ENCODE measurements at places on chromosomes 13 and 19.

GRCh38 chr13:113390874-113391497 is 27.1 kb upstream of the GRTP1 start:
- no peak for DNase-seq

GRCh38 chr13:46288570-46289259 is 77.0 kb downstream of the LRRC63 start:
- no peak for DNase-seq

DNA sequence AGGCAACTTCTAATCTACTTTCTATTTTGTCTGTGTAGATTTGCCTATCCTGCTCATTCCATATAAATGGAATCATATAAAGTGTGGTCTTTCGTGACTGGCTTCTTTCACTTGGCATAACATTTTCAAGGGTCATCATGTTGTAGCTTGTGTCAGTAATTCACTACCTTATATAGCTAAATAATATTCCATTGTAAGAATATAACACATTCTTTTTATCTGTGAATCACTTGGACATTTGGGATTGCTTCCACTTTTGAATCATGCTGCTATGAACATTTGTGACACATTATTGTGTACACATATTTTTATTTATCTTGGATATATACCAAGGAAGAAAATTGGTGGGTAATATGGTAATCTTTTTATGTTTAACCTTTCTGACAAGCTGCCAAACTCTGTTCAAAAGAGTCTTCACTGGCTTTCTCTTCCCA is 89.0 kb upstream of the CSNK1A1L start:
- no peak for DNase-seq

DNA sequence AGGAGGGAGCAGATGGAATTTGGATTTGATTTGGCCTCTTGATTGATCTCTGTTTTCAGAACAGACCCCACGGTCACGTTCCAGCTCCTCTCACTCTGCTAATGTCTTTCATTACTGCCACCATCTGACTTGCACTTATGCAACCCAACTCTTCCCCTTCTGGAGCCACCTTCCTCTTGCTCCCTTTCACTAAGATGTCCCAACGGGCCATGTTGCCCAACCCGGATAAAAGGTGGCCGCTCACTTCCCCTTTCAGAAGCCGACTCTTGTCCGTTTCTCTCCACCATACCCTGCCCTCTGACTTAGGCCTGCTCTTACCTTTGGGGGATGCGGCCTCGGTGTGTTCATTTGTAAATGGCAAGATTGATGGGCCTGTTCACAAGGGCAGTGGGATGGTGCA is 27.4 kb upstream of the CYP4F8 start:
- DNase-seq = peak; percentile 36

DNA sequence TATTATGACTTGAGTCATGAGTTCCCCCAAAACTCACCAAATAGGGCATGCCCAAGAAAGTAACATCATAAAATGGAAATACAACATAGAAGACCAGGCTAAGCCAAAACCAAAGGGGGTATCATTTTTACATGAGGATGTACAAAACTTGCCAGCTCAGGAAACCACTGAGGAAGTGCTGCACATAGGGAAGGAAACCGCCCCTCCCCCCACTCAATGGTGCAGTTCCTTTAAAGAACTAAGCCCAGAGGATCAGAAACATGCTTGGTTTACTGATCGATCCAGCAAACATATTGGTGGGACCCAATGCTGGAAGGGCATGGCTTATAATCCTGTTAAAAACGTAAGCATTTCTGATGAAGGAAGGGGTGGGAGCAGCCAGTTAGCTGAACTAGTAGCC is 4.2 kb upstream of the ZNF486 start:
- DNase-seq = no peak

GRCh38 chr13:113348591-113348990 is 15.3 kb downstream of the GRTP1 start:
- DNase-seq = no peak

GRCh38 chr19:34118879-34119748 is 53.2 kb upstream of the LSM14A start:
- no peak for DNase-seq

DNA sequence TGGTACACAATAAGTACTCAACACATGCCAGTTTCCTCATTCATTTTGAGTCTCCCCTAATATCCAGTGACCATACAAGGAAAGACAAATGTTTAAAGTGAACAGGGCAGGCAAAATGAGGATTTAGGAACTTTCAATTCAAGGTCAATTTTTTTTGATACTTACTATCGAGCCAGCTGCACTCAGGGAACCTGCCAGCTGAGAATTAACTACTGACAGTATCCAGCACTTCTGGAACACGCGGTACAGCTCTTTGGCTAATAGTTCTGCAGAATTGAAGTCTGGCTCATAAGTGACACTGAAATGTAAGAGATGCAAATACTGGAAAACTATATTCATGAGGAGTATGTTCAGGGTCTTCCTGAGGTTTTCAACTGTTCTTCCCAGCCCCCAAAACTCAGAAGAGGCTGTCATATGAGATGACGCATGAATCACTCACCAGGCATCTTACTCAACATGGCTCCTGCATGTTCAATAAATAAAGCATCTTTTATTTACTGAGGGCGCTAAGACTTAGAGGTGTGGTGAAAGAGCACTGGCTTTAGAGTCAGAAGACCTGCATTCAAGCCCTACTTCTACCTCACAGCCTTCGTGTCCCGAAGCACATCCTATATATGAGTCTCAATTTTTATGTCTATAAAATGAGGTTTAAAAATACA is 25.6 kb downstream of the RUBCNL start:
- DNase-seq = no peak

GRCh38 chr13:110244071-110244830 is 62.7 kb downstream of the COL4A1 start:
- DNase-seq = no peak

GRCh38 chr13:59874973-59875372 is 288.8 kb downstream of the DIAPH3 start:
- DNase-seq = no peak

- DNase-seq = no peak
Measured at GRCh38 chr19:16374436-16374835, 49.8 kb downstream of the KLF2 start.

DNA sequence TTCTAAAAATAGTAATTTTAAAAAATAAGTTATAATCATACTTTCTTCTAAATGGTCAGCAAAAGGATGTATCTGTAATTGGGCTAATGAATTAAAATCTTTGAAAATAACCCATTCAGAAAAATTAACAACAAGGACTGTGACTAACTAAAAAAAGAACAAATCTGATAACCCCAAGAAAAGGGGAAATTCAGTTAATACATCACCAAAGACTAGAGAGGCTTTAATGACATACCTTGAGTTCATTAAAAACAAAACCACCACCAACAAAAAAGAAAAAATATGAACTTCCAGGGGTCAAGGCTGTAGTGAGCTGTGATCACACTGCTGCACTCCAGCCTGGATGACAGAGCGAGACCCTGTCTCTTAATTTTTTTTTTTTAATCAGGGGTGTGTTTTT is 121.8 kb downstream of the TBC1D4 start:
- DNase-seq = no peak

DNA sequence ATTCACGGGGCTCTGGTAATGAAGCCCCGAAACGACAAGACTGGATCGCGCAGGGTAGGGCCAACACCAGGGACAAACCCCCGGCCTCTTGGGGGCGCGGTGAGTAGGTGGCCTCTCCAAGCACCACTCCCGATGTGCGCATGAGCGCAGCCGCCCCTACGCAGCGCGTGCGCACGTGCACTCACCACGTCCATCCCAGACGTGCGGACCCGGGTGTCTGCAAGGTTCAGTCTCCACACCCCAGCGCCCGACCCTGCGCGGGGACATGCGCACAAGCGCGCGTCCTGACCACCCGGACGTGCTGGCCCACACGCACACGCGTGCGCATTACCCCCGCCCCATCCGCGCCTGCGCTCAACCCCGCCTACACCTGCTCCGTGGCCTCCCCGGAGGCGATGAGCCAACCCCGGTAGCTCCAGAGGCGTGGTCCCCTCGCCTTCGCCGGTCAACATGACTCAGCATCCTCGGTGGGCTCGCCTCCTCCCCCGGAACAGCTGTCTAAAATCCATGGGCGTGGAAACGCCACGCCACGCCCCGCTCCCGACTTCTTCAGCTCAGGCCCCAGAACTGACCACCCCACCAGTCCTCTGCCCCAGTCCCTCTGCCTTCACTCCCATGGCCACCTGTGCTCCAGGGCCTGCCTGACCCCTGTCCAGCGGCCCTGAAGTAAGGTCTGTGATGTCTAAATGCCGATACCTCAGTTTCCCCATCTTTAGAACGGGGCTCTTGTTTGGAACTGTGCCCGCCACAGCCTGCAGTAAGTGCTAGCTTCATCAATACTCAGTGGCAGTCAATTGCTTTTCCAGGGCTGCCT is 5.6 kb upstream of the GPI start:
- peak; percentile 98 for DNase-seq

- DNase-seq = no peak
Measured at GRCh38 chr19:51108805-51109146, 567 bp upstream of the CTU1 start.

GRCh38 chr13:22108979-22109378 is 438.1 kb downstream of the FGF9 start:
- no peak for DNase-seq

- DNase-seq = no peak
Measured at GRCh38 chr19:37950471-37951175, 43.6 kb downstream of the SIPA1L3 start.

GRCh38 chr13:32045982-32046785 is 14.6 kb downstream of the FRY start:
- no peak for DNase-seq

- peak; percentile 88 for DNase-seq
Measured at GRCh38 chr19:44847144-44848035, 1.3 kb downstream of the NECTIN2 start.

DNA sequence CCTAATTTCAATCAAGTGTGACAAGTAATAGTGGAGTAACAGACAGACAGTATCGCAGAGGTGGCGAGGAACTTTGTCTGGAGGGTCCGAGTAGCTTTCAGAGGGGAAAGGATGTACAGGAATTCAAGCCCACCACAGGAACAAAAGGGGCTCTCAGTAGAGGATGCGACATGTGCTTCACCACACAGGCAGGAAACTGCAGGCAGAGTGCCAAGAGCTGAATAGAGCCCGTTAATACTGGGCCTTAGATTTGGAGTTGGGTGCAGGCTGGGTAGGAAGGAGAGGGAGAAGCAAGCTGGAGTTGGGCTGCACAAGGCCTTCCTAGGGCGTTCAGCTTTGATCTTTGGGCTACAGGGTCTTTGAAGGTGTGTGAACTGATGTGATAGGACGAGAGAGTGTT is 1.2 kb downstream of the CCDC70 start:
- no peak for DNase-seq

DNA sequence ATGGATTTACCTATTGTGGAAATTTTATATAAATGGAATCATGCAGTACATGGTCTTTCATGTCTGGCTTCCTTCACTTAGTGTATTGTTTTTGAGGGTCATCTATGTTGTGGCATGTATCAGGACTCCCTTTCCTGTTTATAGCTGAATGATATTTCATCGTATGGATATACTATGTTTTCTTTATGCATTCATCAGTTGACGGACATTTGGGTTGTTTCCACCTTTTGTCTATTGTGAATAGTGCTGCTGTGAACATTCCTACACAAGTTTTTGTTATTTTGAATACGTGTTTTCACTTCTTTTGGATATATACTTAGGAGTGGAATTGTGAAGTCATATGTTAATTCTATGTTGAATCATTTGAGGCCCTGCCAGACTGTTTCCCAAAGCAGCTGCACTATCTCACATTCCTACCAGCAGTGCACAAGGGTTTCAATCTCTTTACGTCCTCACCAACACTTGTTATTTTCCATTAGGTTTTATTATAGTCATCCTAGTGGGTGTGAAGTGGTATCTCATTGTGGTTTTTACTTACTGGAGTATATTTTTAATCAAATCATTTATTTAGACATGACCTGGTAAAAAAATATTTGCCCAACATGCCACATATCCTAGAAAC is 262.7 kb downstream of the DLEU7 start:
- DNase-seq = no peak

- no peak for DNase-seq
Measured at GRCh38 chr13:100648354-100648753, 26.2 kb downstream of the TMTC4 start.

- peak; percentile 40 for DNase-seq
Measured at GRCh38 chr19:14383661-14384555, 2.7 kb downstream of the ADGRE5 start.

- no peak for DNase-seq
Measured at GRCh38 chr13:46648166-46648607, 95.2 kb downstream of the LRCH1 start.

- DNase-seq = no peak
Measured at GRCh38 chr19:28024920-28025319, 1188.0 kb downstream of the UQCRFS1 start.

- no peak for DNase-seq
Measured at GRCh38 chr13:32938314-32938713, 77.9 kb upstream of the KL start.

GRCh38 chr19:2529473-2529918 is 53.6 kb downstream of the GADD45B start:
- DNase-seq = no peak

- DNase-seq = no peak
Measured at GRCh38 chr13:27665333-27665732, 43.6 kb downstream of the POLR1D start.

Data from left cardiac atrium (tissue), 4 donors.